Brain microvascular endothelial cell (primary cell): ENCODE measurements at places on chromosomes 5 and 9.
A peak's percentile ranks its signal among the peaks of the same experiment; 100 is the strongest.

GRCh38 chr9:92507496-92507895 is 25.2 kb upstream of the ASPN start:
- no peak for DNase-seq

- peak; percentile 28 for DNase-seq
Observed at GRCh38 chr9:34500623-34501267, 22.0 kb downstream of the ENHO start.

DNA sequence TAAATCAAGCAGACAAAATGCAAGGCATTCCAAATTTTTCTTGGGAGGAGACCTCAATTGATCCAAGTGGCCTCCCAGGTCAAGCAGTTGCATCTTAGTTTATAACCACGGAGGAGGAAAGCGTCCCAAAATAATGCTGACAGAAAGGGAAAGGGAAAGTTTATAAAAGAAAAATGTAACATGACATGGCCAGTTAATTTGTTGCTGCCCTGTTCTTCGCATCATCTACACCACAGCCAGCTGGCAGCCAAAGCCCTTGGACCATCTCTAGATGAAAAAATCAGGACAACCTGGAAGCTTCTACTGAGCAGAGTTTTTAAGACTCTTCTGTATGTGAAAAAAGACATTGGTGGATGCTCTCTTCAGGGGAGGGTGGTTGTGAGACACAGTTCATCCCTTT is 128.8 kb upstream of the FBXL7 start:
- no peak for DNase-seq

DNA sequence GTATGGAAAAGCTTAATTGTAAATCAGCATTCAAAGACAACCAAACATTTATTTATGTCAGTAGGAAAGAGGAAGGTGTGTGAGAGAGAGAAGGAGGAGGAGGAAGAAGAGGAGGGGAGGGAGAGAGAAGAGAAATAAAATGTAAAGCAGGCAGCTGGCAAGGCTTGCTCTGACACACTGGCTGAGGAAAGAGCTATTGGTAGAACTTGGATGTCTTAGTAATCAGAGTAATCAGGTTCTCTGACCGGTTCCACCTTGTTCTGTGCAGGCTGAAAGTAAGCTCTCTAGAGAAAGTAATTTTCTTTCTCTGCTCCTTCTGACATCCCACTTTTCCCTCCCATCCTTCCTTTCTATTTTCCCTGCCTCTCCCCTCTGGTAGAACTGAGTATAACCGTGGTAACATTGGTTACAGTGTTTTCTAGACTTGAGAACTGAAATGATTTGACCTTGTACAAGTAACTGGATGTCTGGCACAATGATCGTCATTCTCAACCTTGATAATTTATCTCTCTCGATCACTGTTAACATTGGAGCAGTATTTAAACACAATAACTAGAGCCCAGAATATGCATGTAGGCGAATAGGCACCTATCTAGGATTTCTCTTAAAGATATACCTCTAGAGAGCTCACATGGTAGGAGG is 33.3 kb downstream of the TLE4 start:
- DNase-seq = no peak

DNA sequence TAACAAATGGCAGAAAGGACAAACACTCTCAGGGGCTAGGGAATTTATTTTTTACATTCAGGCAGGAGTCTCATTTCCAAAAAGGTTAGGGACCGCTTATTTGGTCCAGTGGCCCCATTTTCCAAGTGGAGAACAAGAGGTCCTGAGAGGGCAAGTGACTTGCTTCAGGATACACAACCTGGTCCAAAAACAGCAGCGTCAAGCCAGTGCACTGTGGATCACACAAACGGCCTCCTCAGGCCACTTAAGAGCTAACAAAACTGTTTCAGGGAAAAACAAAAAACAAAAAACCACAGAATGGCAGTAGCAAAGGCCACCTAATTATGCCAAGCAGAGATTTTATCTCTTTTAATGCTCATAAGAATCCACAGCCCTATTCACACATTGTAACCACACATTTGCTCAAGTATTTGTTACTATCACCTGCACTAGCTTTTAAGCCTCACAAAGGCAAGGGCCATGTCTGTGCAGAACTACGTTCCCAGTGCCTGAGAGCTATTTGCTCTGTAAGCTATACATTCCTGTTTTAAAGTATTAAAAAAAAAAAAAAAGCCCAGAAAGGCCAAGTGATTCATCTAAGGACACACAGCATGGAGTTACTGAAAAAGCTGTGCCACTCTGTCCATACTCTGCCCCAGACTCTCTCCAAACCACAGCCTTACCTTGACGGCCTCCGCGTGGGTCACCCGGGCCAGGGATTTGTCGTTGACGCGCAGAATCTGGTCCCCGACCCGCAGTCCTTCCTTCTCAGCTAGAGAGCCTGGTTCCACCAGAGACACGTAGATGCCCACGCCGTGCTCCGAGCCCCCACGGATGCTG is 1.5 kb downstream of the WHRN start:
- DNase-seq = no peak

GRCh38 chr5:68290260-68290674 is 74.7 kb downstream of the PIK3R1 start:
- peak; percentile 45 for DNase-seq

GRCh38 chr5:14236757-14237156 is 93.6 kb downstream of the TRIO start:
- no peak for DNase-seq

DNA sequence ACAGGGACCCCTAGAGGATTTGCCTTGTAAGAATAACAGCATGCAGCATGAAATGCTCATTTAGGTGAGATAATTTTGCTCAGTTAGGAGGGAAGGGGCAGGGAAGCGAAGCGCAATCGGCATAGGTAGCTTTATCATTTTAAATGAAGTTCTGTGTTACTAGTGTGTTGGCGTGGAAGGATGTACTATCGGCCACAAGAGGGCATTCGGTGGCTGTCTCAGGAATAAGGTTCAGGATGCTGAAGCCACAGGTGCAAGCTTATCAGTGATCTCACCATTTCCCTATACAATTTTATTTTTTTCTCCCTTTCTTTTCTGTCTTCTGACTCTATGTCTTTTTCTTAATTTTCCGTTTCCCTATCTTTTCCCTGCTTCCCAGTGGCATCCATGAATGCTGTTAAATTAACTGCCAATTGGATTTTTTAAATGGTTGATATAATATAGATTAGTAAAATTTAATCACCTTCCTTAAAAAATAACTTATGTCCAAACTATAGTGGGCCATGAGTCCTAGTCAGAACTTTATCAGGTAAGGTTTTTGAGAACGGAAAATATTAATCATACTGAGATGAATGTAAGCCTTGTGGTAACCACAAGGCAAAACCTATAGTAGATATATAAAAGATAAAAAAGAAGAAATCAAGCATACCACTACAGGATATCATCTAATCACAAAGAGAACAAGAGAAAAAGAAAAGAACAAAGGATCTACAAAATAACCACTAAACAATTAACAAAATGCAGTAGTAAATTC is 1.2 kb upstream of the INSL6 start:
- DNase-seq = peak; percentile 65

GRCh38 chr9:127122176-127123063 is at the start of gene ANGPTL2:
Gene ANGPTL2, minus strand, starts transcription at chr9:127122635. Its CDS starts 13,904 bp downstream, at chr9:127108731.
- peak; percentile 43 for DNase-seq

- DNase-seq = no peak
Observed at GRCh38 chr5:59783264-59783663, 110.3 kb downstream of the PDE4D start.

DNA sequence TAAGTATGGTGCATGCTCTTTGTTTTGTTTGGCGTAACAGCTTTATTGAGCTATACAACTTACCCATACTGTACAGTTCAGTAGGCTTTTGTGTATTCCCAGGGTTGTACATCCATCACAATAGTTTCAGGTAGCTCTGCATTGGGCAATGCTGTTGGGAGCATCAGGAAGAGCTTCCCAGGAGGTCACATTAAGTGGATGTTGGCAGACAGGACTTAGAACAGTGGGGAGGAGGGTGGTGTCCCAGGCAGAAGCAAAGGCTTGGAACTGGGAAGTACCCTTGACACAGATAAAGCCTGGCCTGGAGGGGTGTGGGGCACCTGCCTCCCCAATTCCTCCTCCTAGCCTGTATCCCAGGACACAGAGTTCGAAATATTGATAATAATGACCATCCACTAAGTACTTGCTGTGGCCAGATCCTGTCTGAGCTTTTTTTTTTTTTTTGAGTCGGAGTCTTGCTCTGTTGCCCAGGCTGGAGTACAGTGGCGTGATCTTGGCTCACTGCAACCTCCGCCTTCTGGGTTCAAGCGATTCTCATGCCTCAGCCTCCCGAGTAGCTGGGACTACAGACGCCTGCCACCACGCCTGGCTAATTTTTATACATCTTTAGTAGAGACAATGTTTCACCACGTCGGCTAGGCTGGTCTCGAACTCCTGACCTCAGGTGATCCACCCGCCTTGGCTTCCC is 1.3 kb downstream of the BBLN start:
- DNase-seq = no peak

GRCh38 chr5:65126542-65127069 is 355.1 kb downstream of the ADAMTS6 start:
- DNase-seq = no peak

GRCh38 chr5:128263357-128263756 is 179.8 kb downstream of the SLC12A2 start:
- peak; percentile 17 for DNase-seq

- DNase-seq = no peak
Observed at GRCh38 chr5:123147741-123148140, 58.7 kb downstream of the PRDM6 start.

- DNase-seq = no peak
Observed at GRCh38 chr5:38846379-38847011, 683 bp downstream of the OSMR start.

DNA sequence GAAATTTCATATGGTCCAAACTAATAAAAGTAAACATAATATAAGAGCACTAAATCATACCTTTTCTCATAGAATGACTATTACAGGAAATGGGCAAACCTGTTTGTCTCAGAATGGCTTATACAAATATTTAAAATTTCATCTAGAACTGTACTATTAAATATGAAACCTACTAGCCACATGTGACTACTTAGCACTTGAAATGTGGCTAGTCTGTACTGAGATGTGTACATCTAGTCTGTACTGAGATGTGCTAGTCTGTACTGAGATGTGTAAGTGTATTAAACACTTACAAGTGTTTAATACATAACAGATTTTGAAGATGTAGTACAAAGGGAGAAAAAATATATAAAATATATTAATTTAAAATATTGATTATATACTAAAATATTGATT is 22.4 kb downstream of the ABITRAM start:
- DNase-seq = no peak

GRCh38 chr9:16532681-16533450 is 337.6 kb downstream of the BNC2 start:
- DNase-seq = peak; percentile 78

DNA sequence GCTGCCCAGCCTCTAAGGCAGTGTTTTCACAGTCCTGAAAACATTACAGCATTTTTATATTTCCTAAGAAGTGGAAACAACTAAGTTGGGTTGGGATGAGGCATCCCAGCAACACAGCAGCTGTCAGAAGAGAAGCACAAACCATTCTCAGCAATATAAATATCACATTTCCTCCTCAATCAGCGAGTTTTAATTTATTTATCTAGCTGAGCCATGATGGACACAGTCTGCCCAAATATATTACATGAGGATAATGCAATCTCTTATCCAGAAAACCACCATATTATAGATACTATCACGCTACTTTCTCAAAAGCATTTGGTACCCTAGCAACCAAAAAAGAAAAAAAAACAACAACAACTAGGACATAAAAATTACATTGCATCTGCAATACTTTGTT is 158.5 kb downstream of the FSTL4 start:
- no peak for DNase-seq

GRCh38 chr5:124283031-124283430 is 463.4 kb downstream of the ZNF608 start:
- DNase-seq = no peak

GRCh38 chr9:76618762-76619161 is 145.5 kb upstream of the PCA3 start:
- DNase-seq = no peak

GRCh38 chr9:89177944-89178829 is at the start of gene SHC3:
Gene SHC3, minus strand, starts transcription at chr9:89178818. Its CDS starts 358 bp downstream, at chr9:89178460.
- DNase-seq = peak; percentile 41

DNA sequence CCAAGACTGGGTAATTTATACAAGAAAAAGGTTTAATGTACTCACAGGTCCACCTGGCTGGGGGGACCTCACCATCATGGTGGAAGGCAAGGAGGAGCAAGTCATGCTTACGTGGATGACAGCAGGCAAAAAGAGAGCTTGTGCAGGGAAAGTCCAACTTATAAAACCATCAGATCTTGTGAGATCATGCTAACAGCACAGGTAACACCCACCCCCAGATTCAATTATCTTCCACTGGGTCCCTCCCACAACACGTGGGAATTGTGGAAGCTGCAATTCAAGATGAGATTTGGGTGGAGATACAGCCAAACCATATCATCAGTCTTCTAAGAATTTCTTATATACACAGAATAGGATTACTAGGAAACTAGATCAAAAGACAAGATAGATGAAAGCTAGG is 555.6 kb downstream of the PRR16 start:
- no peak for DNase-seq

DNA sequence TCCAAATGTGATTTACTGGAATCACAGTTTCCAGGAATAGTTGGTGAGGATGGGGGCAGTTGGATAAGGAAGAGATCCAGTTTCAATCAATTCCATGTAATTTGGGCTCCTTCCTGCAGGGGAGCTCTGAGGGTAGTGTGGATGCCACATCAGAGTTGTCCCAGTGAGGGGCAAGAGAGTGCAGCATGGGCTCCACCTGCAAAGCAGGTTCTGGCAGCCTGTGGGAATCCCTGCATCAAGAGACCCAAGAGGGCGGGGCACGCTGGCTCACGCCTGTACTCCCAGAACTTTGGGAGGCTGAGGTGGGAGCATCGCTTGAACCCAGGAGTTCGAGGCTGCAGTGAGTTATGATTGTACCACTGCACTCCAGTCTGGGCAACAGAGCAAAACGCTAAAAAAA is 188.5 kb downstream of the CACNA1B start:
- no peak for DNase-seq
